ENCODE measurements at places on chromosomes 2 and 18.

DNA sequence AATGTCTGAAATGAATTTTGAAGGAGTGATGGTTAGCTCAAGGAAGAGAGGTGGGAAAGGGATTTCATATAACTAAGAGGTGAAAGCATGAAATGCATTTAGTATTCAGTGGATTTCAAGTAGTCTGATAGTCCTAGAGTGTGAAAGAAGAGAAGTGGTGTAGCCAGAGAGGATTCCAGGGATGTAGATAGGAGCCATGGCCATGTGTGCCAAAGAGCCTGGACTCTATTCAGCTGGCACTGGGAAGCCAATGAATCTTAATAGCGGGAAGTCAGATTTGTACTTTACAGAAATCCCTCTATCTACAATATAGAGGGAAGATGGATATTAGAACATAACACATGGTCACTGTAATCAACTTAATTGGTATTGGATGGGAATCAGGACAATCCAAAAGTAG is 8.3 kb upstream of the BOLL start:
- no peak for DNase-seq

- no peak for DNase-seq
These were observed 11.3 kb downstream of the SLC14A2 start for GRCh38 chr18:45626330-45627203.

- no peak for DNase-seq
These were observed 9.2 kb upstream of the RALBP1 start for GRCh38 chr18:9466127-9466526.

- peak; percentile 2 for DNase-seq
These were observed 99.7 kb downstream of the RBM43 start for GRCh38 chr2:151161821-151162551.

DNA sequence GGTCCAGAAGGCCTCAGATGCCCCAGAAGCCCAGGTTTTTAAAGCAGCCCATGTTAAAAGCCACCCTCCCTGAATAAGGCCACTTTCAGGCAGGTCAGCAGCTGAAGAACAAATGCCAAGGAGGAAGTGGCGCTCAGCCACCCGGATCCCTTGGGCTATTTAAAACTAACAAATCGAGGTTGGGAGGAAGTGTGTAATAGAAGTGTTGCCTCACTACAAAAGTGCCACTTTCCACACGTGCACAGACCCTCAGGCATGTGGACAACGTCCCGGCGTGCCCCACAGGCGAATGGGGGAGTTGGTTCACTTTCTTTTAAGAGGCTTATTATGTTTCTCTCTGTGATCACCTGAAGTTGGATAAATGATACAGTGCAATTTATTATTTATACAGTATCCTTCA is 173.8 kb upstream of the SALL3 start:
- DNase-seq: no peak

- no peak for DNase-seq
These were observed 293.5 kb downstream of the ARHGAP15 start for GRCh38 chr2:143422681-143423080.

GRCh38 chr2:231189571-231190495 is 8.6 kb upstream of the ARMC9 start:
- DNase-seq: no peak

GRCh38 chr2:190050001-190050400 is 12.5 kb downstream of the MSTN start:
- DNase-seq: no peak

Measured in NCI-H1105 (cell line).